ENCODE measurements at places on chromosomes 12 and 14. TPM values are rescaled to one million over a fixed set of nuclear protein-coding genes. Genes with fewer than 3 reads are reported as not detected.

DNA sequence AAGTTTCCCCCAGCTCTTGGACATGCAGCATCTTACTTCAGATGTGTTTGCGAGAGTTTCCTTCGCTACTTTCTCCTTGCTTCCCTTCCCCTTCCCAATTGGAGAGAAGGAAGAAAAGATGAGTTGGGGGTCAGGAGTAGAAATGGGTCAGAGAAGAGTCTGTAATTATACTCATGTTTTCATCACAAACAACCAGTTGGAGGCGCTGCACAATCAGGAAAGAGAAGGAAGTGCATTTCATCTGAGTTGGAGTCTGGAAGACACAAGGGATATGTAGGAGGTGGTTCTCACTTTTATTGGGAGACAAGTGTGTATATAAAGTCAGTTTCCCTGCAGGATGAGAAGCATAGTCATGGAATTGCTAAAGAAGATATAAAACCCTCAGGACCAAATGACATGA lies 31.3 kb upstream of the VSX2 start:
- no peaks in the 10 kb centered on the region for H3K27me3 ChIP-seq
- H3K27ac ChIP-seq, result no peak overlapping the region
- H3K4me1 ChIP-seq, result no peaks in the 10 kb centered on the region
- DNase-seq, result no peak

DNA sequence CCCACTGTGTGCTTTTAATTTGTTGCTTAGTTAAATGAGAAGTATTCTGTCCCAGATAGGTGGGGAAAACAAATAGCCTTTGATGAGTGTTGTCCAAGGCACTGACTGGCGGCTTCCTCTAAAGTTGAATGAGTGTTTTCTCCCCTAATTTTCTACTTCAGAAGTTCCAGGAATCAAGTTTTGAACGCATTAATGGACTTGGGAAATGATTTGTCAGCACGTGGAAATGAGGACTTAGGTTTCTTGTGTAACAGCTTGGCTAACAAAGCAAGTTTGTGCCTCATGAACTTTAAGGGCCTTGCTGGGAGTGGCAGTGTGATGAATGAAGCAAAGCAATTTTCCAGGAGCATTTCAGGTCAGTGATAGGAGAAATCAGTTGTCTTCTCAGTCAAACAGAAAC lies 56.9 kb downstream of the LIN52 start:
- no peaks in the 10 kb centered on the region for H3K27me3 ChIP-seq
- H3K4me1 ChIP-seq, result no peaks in the 10 kb centered on the region
- no peaks in the 10 kb centered on the region for H3K36me3 ChIP-seq

- no peaks in the 10 kb centered on the region for H3K36me3 ChIP-seq
- no peaks in the 10 kb centered on the region for H3K27me3 ChIP-seq
- no peaks in the 10 kb centered on the region for H3K4me1 ChIP-seq
- no peak for DNase-seq
- no peak overlapping the region for H3K4me3 ChIP-seq
Measured at GRCh38 chr14:61553730-61554641, 141.3 kb upstream of the HIF1A start.

- DNase-seq, result peak; percentile 40
- H3K4me1 ChIP-seq, result no peaks in the 10 kb centered on the region
- no peaks in the 10 kb centered on the region for H3K27me3 ChIP-seq
- H3K36me3 ChIP-seq, result no peaks in the 10 kb centered on the region
- H3K4me3 ChIP-seq, result peak overlapping the region; percentile 4
Measured at GRCh38 chr12:72272731-72273498, 745 bp downstream of the TRHDE start.

TAS2R43 gene
- 0.36 TPM for total RNA-seq

DNA sequence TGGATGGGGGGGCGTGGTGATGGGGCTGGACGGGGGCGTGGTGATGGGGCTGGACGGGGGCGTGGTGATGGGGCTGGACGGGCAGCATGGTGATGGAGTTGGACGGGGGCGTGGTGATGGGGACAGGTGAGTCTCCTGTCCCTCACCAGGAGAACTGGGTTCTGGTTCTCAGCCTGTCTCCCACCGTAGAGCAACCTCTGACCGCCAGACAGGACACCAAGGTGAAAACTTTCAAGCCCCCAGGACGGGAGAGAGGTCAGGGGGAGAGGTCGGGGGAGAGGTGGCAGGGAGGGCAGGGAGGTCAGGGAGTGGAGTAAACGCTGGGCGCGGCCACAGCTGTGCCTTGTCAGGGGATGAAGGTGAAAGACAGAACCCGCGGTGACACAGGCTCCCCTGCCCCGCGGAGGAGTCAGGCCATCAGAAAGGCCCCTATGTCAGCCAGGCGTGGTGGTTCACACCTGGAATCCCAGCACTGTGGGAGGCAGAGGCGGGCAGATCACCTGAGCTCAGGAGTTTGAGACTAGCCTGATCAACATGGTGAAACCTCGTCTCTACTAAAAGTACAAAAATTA lies 84.6 kb downstream of the GALNT9 start:
- H3K4me3 ChIP-seq, result no peak overlapping the region
- no peaks in the 10 kb centered on the region for H3K27me3 ChIP-seq
- DNase-seq, result peak; percentile 71
- H3K36me3 ChIP-seq, result no peaks in the 10 kb centered on the region
- H3K27ac ChIP-seq, result no peak overlapping the region
- H3K4me1 ChIP-seq, result no peaks in the 10 kb centered on the region

DNA sequence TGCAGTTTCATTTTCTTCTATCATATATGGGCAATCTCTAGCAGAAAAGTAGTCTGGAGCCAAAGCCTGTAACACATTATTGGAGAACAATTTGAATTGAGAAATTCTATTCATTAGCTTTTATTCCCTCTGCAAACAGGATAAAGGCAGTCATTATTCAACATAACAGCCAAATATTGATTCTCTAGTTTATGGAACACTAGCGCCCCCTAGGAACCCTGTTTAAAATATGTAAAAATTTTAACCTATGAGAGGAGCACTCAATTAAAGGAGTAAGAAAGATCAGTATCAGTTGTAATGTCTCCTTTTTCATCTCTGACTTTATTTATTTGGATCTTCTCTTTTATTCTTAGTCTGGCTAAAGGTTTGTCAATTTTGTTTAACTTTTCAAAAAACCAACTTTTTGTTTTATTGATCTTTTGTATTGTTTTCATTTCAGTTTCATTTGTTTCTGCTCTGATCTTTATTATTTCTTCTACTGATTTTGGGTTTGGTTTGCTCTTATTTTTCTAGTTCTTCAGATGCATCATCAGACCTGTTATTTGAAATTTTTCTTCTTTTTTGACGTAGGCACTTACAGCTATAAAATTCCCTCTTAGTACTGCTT lies 4.8 kb upstream of the LMNTD1 start:
- H3K27ac ChIP-seq, result no peak overlapping the region
- no peaks in the 10 kb centered on the region for H3K27me3 ChIP-seq
- H3K4me3 ChIP-seq, result no peak overlapping the region
- H3K36me3 ChIP-seq, result no peaks in the 10 kb centered on the region
- DNase-seq, result no peak
- H3K4me1 ChIP-seq, result no peaks in the 10 kb centered on the region

DNA sequence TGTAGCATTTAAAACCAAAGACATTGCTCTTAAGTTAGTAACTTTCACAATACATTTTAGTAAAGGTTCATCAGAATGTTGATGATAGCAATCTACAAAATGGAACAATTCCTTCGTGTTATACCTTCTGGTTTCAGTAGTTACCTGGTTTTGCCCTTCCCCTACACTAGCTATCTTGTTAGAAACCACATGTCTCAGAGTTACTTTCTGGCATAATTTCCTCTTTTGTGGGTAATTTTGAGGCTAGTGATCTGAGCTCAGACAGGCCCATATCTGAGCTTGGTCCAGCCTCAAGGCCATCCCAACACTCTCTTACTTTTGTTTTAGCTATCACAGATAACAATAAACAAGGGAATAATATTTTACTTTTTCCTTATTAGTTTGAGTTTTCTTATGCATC lies 196.9 kb downstream of the KITLG start:
- H3K27ac ChIP-seq, result no peak overlapping the region
- no peaks in the 10 kb centered on the region for H3K4me1 ChIP-seq
- no peak for DNase-seq
- no peak overlapping the region for H3K4me3 ChIP-seq

TAC3 gene
- total RNA-seq, result not detected

DNA sequence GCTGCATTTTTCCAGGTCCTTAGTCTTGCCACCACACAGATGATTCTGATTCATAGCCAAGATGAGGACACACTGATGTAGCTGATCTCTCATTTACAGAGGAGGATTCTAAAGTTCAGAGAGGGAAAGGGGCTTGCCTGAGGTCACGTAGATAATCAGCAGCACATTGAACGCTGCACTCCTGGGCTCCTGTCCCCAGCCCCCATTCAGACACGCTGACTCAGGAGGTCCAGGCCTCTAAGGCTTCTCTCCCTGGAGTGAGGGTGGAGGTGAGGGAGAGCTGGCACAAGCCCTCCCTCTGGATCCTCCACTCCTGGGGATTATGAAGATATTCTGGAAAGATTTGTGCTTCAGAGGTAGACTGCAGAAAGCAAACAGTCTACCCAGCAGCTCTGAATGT lies 10.3 kb downstream of the NFATC4 start:
- H3K4me3 ChIP-seq, result no peak overlapping the region
- H3K4me1 ChIP-seq, result no peaks in the 10 kb centered on the region
- no peak for DNase-seq
- no peaks in the 10 kb centered on the region for H3K36me3 ChIP-seq

GRCh38 chr12:92619730-92620684 lies 82.8 kb upstream of the PLEKHG7 start:
- H3K36me3 ChIP-seq, result no peaks in the 10 kb centered on the region
- no peaks in the 10 kb centered on the region for H3K4me1 ChIP-seq
- no peak overlapping the region for H3K4me3 ChIP-seq
- no peak for DNase-seq

- H3K4me1 ChIP-seq, result no peaks in the 10 kb centered on the region
- H3K27me3 ChIP-seq, result no peaks in the 10 kb centered on the region
- DNase-seq, result no peak
- no peak overlapping the region for H3K4me3 ChIP-seq
- H3K36me3 ChIP-seq, result no peaks in the 10 kb centered on the region
Measured at GRCh38 chr12:56728139-56728861, 3.2 kb upstream of the NACA start.

C12orf60 gene
- 0.91 TPM for total RNA-seq

DNA sequence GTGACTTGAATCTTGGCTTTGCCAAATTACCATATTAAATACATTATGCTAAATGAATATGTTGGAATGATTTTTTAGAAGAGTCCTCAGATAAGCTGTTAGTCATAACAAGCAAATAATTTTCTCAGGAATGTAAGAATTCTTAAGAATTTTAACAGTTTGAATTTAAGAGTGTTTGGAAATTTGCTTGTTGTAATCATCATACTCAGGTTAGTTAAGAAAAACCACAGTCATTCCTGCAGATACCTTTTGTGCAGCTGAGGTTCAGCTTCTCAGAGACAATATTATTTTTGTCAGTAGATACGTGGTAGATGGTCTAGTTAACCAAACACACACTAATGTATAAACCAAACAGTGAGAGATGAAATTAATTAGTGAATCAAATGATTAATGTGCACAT lies 8.9 kb downstream of the WNK1 start:
- H3K4me3 ChIP-seq, result no peak overlapping the region
- no peaks in the 10 kb centered on the region for H3K36me3 ChIP-seq
- H3K4me1 ChIP-seq, result no peaks in the 10 kb centered on the region
- DNase-seq, result no peak
- no peaks in the 10 kb centered on the region for H3K27me3 ChIP-seq

DNA sequence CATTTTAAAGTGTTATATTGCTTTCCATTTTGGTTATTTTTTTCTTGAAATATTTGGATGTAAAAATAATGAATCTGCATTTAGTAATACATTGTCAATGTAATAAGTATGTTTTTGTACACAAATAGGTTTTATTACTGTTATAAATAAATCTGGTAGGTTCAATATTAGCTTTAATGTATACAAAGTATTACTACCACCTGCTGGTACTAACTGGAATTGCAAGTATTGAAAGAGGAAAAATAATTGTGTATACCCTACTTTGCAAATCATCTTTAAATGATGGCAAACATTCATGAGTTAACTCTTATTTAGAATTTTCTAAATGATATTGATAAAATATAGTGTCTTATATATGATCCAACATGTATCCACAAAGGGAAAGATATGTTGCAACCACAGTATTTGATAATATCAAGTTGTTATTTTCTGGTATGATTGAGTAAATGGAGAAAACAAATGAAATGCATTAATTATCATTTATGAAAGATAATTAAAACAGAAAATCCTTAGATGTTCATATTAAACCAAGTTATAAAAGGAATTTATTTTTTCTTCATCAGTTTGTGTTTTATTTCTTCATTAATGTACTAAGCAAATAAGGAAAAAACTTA lies 3.2 kb downstream of the OR4K2 start:
- no peaks in the 10 kb centered on the region for H3K4me1 ChIP-seq
- H3K27me3 ChIP-seq, result no peaks in the 10 kb centered on the region
- H3K27ac ChIP-seq, result no peak overlapping the region
- H3K36me3 ChIP-seq, result no peaks in the 10 kb centered on the region
- DNase-seq, result no peak

- H3K4me1 ChIP-seq, result no peaks in the 10 kb centered on the region
- peak; percentile 86 for DNase-seq
- H3K4me3 ChIP-seq, result no peak overlapping the region
- no peaks in the 10 kb centered on the region for H3K27me3 ChIP-seq
- H3K27ac ChIP-seq, result no peak overlapping the region
Measured at GRCh38 chr12:19273482-19274330, 144.2 kb downstream of the PLEKHA5 start.

GRCh38 chr12:8831116-8831515 lies 8.7 kb downstream of the A2ML1 start:
- DNase-seq, result no peak
- no peak overlapping the region for H3K4me3 ChIP-seq
- H3K4me1 ChIP-seq, result no peaks in the 10 kb centered on the region
- no peaks in the 10 kb centered on the region for H3K27me3 ChIP-seq

GRCh38 chr14:51019089-51019488 lies 74.8 kb upstream of the PYGL start:
- no peaks in the 10 kb centered on the region for H3K4me1 ChIP-seq
- H3K4me3 ChIP-seq, result no peak overlapping the region
- H3K27me3 ChIP-seq, result peaks cover 2% of the 10 kb centered on the region
- H3K27ac ChIP-seq, result no peak overlapping the region
- DNase-seq, result no peak
- H3K36me3 ChIP-seq, result no peaks in the 10 kb centered on the region

TMPRSS12 gene
- not detected for total RNA-seq

OR10G2 gene
- not detected for total RNA-seq

DNA sequence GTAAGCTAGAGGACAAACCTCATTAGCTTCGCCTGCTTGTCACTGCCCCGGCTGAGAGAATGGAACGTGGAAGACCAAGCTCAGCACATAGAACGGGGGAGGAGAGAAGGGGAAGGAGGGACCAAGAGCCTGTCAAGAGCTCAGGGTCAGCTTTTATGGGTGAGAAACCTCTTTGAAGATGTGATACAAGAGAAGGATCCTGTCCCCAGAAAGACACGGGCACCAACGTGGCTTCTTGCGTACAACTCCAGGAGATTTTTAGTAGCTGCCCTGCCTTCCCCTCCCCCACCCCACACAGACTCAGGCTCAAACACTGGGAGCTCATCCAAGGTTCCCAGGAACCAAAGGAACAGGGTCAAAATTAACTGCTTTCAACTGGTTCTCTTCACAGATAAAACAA lies 34.7 kb downstream of the APPL2 start:
- H3K4me3 ChIP-seq, result no peak overlapping the region
- DNase-seq, result no peak
- no peaks in the 10 kb centered on the region for H3K4me1 ChIP-seq
- H3K27me3 ChIP-seq, result no peaks in the 10 kb centered on the region
- H3K36me3 ChIP-seq, result peaks cover 3% of the 10 kb centered on the region
